Gastrocnemius medialis (tissue), 4 donors: ENCODE measurements at places on chromosomes 2 and 18. TPM values are rescaled to one million over a fixed set of nuclear protein-coding genes. Genes with fewer than 3 reads are reported as not detected.

RFTN2 gene
- total RNA-seq, result 4.5 TPM

DNA sequence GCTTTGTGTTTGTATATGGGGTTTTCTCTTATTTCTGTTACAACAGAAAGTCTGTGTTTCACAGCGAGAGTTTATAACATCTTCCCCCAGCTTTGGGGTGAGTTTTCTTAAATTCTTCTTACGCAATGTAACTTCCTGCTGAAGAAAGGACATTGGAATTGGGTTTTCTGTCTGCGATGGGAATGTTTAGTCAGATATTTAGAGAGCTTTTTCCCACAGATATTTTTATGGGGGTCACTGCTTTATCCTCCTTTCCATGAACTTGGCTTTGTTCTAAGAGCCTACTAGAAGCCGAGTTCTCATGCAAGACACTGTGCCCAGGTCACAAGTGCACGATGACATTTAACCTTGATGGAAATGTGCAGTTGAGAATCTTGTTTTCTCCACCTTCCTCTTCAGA lies 22.1 kb downstream of the B3GNT2 start:
- no peaks in the 10 kb centered on the region for H3K36me3 ChIP-seq
- DNase-seq, result no peak
- H3K4me3 ChIP-seq, result no peak overlapping the region
- no peaks in the 10 kb centered on the region for H3K27me3 ChIP-seq
- peak overlapping the region; percentile 45 for H3K27ac ChIP-seq
- H3K4me1 ChIP-seq, result peaks cover 13% of the 10 kb centered on the region

RAB6C gene
- not detected for total RNA-seq

GRCh38 chr2:6881046-6881445 lies 3.5 kb downstream of the RSAD2 start:
- peaks cover 38% of the 10 kb centered on the region for H3K4me1 ChIP-seq
- no peaks in the 10 kb centered on the region for H3K27me3 ChIP-seq
- no peaks in the 10 kb centered on the region for H3K36me3 ChIP-seq
- H3K27ac ChIP-seq, result no peak overlapping the region
- no peak overlapping the region for H3K4me3 ChIP-seq

DNA sequence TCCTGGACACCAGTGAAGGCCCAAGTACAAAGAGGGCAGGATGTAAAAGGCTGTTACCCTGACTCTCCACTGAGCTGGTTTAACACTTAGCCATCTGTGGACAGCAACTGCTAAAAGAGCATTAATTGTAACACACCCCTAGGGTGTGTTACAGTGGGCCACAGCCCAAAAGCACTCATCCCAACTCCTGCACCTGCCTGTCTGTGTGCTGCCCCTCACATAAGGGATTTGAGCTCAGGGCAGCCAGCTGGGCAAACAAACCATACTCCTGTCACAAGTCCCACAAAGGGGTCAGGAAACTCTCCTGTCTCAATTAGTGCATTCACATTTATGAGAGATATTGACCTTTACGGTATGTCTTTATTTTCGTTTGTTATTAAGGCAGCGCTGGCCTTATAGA lies 833.1 kb upstream of the NXPH2 start:
- H3K27me3 ChIP-seq, result no peaks in the 10 kb centered on the region
- H3K4me1 ChIP-seq, result no peaks in the 10 kb centered on the region
- no peaks in the 10 kb centered on the region for H3K36me3 ChIP-seq

DNA sequence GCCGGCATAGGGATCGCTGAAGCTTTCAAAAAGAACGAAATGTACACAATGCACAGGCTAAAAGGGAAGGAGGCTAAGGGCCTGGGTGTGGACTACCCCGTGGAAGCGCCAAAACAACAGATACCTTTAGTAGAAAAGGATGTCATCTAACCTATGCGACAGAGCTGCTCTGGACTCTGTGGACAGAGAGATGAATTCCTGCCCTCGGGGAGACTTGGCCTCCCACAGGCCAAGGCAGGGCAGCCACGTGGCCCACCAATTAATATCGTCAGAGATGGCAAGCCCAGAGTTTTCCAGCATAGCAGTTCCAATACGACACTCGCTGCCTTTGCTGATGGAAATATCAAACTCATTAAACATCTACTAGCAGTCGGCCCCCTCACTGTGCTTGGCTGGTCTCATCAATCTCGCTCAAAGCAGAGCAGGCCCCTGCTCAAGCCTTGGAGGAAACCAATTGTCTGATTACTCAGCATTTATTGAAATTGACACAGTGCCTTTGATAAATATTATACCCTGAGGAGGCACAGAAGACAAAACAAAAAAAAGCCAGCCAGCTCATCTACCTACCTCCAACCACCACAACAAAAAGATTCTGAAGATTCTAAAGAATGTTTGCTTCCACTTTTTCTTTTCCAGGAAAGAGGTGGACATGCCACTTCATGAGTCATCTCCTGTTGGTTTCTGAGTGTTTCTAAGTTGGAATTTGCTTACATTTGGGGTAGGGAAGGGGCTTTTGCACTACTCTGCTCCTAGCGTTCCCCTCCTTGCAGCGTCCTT lies 79.0 kb upstream of the ACAA2 start:
- no peaks in the 10 kb centered on the region for H3K4me1 ChIP-seq
- no peak overlapping the region for H3K4me3 ChIP-seq
- DNase-seq, result no peak

DNA sequence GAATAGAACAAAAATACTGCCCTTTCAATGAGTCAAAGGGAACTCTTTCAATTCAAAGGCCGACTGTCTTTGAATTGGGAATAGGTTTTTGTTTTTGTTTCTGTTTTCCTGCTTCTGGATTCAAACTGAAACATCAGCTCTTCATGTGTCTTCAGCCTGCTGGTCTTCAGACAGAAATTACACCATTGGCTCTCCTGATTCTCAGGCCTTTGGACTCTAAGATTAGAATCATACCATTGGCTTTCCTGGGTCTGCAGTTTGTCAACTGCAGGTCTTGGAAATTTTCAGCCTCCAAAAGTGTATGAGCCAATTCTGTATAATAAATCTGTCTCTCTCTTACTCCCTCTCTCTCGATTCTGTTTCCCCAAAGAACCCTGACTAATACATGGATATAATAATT lies 31.1 kb downstream of the CTLA4 start:
- no peak overlapping the region for H3K4me3 ChIP-seq
- H3K27me3 ChIP-seq, result no peaks in the 10 kb centered on the region
- DNase-seq, result no peak
- H3K4me1 ChIP-seq, result no peaks in the 10 kb centered on the region
- H3K27ac ChIP-seq, result no peak overlapping the region
- H3K36me3 ChIP-seq, result no peaks in the 10 kb centered on the region

GRCh38 chr2:54206596-54206995 lies 49.4 kb downstream of the TSPYL6 start:
- H3K27ac ChIP-seq, result no peak overlapping the region
- H3K27me3 ChIP-seq, result no peaks in the 10 kb centered on the region
- no peaks in the 10 kb centered on the region for H3K36me3 ChIP-seq
- peaks cover 17% of the 10 kb centered on the region for H3K4me1 ChIP-seq
- no peak for DNase-seq

GRCh38 chr2:127451981-127452380 lies 33.8 kb downstream of the PROC start:
- H3K27ac ChIP-seq, result no peak overlapping the region
- no peaks in the 10 kb centered on the region for H3K36me3 ChIP-seq
- no peak overlapping the region for H3K4me3 ChIP-seq
- H3K27me3 ChIP-seq, result no peaks in the 10 kb centered on the region
- no peak for DNase-seq
- H3K4me1 ChIP-seq, result no peaks in the 10 kb centered on the region

DNA sequence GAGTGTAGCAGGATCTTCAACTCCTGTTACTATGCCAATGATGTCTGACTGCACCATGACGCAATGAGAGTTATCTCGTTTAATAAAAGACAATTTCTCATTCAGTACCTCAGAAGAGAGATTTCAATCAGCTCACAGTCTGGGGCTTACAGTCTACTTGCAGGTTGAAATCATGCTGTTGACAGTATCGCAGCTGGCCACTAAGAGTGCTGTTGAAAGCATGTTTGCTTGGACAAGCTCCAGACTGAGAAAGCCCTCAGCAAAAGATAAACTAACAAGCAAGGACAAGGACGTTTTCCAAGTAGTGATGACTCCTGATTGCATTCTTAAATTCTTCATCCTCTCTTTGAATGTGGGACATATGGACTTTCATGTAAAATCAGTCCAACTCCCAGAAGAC lies 145.2 kb upstream of the SYT4 start:
- H3K4me1 ChIP-seq, result no peaks in the 10 kb centered on the region
- no peaks in the 10 kb centered on the region for H3K27me3 ChIP-seq
- H3K4me3 ChIP-seq, result no peak overlapping the region
- no peak overlapping the region for H3K27ac ChIP-seq
- no peaks in the 10 kb centered on the region for H3K36me3 ChIP-seq

DNA sequence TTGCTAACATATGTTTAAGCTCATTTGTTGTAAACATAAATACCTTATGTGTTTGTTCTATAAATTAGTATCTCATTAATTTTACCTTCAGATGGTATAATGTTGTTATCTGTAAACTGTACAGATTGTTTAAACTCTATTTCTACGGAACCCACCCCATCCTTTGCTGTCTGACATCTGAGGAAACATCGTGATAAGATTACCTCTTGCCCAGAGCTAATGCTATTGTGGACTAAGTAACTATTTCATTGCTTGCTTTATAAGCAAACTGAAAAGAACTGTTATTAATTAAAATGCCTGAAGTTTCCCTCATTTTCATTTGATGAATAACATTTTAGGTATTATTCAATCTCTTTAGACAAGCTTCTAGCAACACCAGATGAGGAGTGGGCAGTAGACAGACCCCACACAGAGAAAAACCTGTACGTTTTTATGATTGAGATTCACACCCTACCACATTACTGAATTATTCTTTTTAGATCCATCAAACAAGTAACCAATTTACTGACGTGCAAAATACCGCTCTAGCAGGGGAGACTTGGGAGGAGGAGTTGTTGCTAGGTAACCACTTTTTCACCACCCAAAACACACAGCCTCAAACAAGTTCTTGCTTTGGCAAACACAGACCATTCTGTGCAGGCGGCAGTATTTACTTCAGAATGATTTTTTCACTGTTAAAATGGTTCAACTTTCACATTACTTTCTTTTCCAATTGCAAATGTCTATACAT lies 1.9 kb upstream of the SYT4 start:
- no peaks in the 10 kb centered on the region for H3K4me1 ChIP-seq
- no peak for DNase-seq
- no peaks in the 10 kb centered on the region for H3K27me3 ChIP-seq
- no peak overlapping the region for H3K4me3 ChIP-seq

UGT1A5 gene
- not detected for total RNA-seq

DNA sequence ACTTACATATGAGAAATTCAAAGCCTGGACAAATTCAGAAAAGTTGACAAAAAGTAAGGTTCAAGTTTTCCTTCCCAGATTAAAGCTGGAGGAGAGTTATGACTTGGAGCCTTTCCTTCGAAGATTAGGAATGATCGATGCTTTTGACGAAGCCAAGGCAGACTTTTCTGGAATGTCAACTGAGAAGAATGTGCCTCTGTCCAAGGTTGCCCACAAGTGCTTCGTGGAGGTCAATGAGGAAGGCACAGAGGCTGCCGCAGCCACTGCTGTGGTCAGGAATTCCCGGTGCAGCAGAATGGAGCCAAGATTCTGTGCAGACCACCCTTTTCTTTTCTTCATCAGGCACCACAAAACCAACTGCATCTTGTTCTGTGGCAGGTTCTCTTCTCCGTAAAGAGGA lies 17.0 kb downstream of the SERPINB8 start:
- H3K4me1 ChIP-seq, result no peaks in the 10 kb centered on the region
- no peak overlapping the region for H3K4me3 ChIP-seq
- no peaks in the 10 kb centered on the region for H3K36me3 ChIP-seq
- no peak for DNase-seq
- no peaks in the 10 kb centered on the region for H3K27me3 ChIP-seq
- H3K27ac ChIP-seq, result no peak overlapping the region

- no peak overlapping the region for H3K4me3 ChIP-seq
- no peaks in the 10 kb centered on the region for H3K36me3 ChIP-seq
- H3K27ac ChIP-seq, result no peak overlapping the region
- H3K27me3 ChIP-seq, result no peaks in the 10 kb centered on the region
- DNase-seq, result no peak
These were observed 88.9 kb upstream of the PMAIP1 start for GRCh38 chr18:59810735-59811520.

ALPP gene
- not detected for total RNA-seq

GRCh38 chr2:33336036-33336625 lies 140.3 kb upstream of the RASGRP3 start:
- no peak for DNase-seq
- no peak overlapping the region for H3K4me3 ChIP-seq
- H3K36me3 ChIP-seq, result no peaks in the 10 kb centered on the region
- no peaks in the 10 kb centered on the region for H3K27me3 ChIP-seq

CLEC4F gene
- 0.59 TPM for total RNA-seq

GRCh38 chr2:60837123-60837522 lies 44.3 kb upstream of the REL start:
- no peak overlapping the region for H3K27ac ChIP-seq
- no peaks in the 10 kb centered on the region for H3K36me3 ChIP-seq
- no peaks in the 10 kb centered on the region for H3K27me3 ChIP-seq
- no peak overlapping the region for H3K4me3 ChIP-seq
- no peak for DNase-seq

IL36A gene
- not detected for total RNA-seq

DNA sequence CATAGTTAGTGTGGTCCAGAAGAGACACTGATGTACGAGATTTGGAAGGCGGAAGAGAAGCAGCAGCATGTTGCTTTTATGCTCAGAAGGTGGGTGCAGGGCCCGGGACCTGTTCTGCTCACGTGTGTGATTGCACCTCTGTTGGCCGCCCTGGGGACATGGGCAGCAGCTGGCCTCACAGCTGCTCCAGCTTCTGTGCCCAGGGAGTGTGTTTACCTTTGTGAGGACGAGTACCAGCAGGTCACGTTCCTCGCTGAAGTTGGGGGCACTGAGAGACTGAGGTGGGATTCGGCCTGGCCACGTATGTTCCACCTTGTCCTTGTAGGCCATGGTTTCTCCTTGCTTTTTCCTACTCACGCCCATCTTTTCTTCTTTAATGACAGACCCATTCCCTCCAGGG lies 86.3 kb downstream of the PMAIP1 start:
- H3K4me1 ChIP-seq, result no peaks in the 10 kb centered on the region
- DNase-seq, result no peak
- no peak overlapping the region for H3K4me3 ChIP-seq
- no peak overlapping the region for H3K27ac ChIP-seq

ABCG8 gene
- total RNA-seq, result not detected
